ENCODE measurements at places on chromosomes 3 and 15.
A peak's percentile ranks its signal among the peaks of the same experiment; 100 is the strongest.

DNA sequence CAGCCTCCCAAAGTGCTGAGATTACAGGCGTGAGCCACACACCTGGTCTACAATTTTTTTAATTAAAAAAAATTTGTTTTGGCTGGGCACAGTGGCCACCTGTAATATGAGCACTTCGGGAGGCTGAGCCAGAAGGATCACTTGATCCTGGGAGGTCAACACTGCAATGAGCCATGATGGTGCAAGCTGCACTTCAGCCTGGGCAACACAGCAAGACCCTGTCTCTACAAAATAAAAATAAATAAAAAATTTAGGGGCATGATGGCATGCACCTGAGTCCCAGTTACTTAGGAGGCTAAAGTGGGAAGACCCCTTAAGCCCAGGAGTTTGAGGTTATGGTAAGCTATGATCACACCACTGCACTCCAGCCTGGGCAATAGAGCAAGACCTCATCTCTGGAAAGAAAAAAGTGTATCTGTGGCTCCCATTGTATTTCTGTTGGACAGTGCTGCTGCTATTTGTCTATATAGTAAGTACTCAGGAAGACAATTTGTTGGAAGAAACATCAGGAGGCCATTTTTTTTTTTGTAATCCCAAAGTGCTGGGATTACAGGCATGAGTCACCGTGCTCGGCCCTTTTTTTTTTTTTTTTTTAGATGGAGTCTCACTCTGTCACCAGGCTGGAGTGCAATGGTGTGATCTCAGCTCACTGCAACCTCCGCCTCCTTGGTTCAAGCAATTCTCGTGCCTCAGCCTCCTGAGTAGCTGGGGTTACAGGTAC lies 27.5 kb upstream of the SH3BP5 start:
- DNase-seq, result no peak

DNA sequence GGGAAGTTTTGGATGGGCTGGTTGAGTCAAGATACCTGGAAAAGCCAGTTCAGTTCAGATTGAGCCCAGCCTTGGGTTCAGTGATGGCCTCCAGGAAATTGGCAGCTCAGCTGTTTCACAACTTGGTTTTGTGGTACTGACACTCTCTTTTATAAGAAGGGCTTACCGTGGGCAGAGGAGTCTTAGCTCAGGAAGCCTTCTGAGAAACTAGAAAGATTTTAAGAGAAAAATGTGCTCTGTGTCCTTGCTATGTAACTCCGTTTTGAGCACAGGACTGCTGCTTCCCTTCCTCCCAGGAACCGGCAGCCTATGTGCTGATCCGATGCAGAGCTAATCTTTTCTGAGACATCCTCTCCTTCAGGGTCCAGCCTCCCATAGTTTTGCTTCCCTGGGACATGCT lies 46.6 kb upstream of the RASGRP1 start:
- no peak for DNase-seq

DNA sequence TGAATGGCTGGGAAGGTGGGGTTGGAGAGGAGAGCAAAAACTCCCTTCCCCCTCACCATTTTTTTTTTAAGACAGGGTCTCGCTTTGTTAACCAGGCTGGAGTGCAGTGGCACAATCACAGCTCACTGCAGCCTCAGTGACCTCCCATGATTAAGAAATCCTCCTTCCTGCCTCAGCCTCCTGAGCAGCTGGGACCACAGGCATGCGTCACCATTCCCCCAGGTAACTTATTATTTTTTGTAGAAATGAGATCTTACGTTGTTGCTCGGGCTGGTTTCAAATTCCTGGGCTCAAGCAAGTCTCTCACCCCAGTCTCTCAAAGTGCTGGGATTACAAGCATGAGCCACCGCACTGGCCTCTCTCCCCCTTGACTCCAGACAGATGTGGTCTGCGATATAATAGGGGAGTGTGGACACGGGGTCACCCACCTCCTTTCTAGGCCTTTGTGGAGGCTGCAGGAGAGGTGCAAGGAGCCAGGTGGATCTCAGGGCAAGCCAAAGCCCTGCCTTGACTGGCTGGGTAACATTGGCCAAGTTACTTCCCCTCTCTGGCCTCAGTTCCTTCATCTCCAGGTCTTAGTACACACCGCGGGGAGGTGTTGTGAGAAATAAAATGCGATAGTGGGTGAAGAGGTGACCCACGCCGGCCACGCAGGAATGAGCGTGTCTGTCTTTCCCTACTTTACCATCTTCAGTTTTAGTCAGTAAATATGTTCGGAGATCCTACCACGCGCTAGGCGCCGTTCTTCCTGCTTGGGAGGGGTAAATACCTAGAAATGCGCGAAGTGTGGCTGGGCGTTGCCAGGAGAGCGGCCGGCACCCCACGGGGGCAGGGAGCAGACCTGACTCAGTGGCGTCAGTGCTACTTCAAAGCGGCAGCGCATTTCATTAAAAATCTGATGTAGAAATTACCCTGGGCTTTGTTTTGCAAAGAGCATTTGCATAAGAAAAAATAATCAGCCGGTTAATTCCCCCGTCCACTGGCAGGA lies 20.2 kb upstream of the CORO2B start:
- peak; percentile 29 for DNase-seq

GRCh38 chr3:187340578-187340977 lies 27.6 kb upstream of the RTP4 start:
- DNase-seq, result no peak

GRCh38 chr15:77064539-77065308 lies 6.2 kb downstream of the TSPAN3 start:
- no peak for DNase-seq

DNA sequence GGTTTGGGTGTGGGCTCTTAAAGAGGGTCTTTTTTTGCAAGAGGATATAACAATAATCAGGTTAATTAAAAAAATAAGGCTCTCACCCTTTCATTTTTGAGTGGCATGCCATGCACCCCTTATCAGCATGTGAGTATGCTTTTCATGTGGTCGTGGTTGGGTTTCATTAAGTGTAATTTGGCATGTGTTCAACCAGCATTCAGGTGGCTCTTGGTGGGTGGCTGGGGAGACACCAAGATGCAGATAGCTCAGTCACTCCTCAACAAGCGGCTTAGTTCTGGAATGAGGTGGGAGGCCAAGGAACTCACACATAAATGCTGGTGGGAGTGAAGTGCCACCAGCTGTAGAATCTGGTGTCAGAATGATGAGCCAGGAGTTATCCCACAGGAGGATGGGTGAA lies 66.8 kb downstream of the FLNB start:
- no peak for DNase-seq

GRCh38 chr15:94070356-94071295 lies 160.7 kb upstream of the MCTP2 start:
- peak; percentile 12 for DNase-seq

GRCh38 chr3:52237657-52238172 lies 1.2 kb downstream of the TWF2 start:
- no peak for DNase-seq

DNA sequence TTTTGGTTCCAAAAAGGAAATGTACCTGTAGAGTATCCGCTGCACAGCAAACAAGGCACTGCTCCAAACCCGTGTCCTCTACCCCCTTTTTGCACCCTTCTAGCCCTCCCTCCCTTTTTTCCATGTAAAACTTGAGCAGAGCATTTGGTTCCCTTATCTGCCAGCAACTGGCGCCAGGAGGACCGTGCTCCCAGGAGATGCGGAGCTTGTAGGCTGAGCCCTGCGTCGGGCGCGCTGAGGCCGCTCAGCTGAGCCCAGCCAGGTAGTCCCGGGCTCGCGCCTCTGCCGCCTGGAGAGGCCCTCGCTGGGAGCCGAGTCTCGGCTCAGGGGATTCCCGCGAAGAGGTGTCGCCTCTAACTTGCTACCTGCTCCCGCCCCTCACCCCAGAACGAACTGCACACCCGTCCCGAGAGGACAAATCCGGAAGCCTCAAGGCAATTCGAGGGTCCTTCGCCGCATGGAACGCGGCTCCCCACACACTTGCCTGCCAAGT lies 575 bp downstream of the TRPM7 start:
- DNase-seq, result peak; percentile 58

GRCh38 chr15:78726870-78727551 lies 84.3 kb downstream of the ADAMTS7 start:
- no peak for DNase-seq

DNA sequence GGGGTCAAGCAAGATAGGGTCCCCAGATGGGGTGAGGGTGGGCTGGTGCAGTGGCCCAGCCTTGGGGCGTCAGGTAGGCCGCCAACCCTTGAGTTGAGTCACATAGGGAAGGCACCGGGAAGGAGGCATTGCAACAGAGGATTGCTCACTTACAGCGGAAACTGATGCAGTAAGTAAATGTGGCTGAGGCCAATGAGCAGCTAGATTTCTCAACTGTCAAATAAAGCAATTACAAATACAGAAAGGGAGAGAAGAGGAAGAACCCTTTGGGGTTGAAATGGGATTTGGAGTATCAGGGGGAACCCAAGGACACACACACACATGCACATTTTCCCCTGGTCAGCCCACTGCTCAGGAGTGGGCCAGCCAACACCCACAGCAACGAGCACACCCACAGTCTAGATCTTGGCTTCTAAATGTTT lies 44.0 kb downstream of the CHSY1 start:
- no peak for DNase-seq

DNA sequence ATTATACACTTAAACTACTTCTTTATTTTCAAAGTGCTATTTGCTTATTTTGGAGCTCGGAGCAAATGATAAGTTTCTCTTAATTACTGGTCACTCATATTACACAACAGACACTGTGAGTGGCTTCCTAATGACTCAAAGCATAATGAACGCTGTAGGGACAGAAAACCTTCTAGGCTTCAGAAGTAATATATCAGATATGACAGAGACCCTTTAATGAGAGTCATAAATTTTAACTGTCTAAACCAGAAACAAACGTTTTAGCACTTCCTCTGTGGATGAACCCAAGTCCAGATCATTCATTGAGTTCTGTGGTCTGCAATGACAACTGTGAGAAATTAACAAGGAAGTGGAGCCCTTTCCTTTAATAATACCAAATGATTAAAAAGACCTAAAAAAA lies 66.6 kb downstream of the ARPP21 start:
- DNase-seq, result no peak

DNA sequence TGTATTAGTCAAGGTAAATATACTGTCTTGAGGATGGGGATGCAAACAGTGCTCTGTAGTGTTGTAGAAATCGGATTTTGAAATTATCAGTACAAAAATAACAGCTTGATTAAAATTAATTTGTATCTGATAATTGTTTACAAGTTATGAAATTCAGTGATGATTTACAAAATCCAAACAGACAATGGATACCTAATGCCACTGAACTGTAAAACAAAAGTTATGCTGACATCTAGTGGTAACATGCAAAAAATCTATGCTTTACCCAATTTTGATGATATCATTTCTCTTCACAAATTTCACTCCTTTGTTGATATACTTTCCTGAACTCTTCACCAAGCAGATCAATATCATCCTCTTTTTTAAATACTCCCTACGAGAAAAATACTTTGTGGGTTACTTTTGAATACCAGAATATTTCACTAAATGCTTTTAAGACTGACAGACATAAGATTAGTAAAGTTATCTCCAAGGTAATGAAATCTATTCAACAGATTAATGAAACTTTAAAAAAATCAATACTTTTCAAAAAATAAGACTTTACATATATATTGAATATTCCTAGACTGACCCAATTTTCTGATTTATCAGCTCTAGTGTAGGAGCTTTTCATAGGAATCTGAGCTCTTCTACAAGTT lies 36.0 kb downstream of the MNS1 start:
- DNase-seq, result peak; percentile 10

DNA sequence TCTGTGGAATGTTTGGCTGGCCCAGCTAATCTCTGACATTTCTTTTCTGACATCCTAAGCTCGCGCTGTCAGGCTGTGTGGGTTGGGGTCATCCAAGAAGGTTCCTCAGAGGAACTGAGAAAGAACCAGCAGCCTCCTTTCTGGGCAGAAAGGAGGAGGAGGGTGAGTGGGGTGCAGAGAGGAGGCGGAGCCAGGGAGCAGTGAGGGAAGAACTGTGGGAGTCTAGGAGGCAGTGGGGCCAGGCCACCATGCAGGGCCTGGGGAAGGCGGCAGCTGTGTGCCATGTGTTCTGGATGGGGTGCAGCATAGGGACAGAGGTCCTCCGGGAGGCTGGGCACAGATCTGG lies 5.3 kb downstream of the SEMA7A start:
- DNase-seq, result no peak

- no peak for DNase-seq
Measured at GRCh38 chr3:193711166-193711485, 118.1 kb downstream of the OPA1 start.

GRCh38 chr3:158774965-158775364 lies 26.9 kb upstream of the MFSD1 start:
- peak; percentile 73 for DNase-seq

GRCh38 chr15:52943746-52944145 lies 153.6 kb upstream of the ONECUT1 start:
- DNase-seq, result no peak

GRCh38 chr3:72092778-72093177 lies 307.8 kb upstream of the PROK2 start:
- no peak for DNase-seq

DNA sequence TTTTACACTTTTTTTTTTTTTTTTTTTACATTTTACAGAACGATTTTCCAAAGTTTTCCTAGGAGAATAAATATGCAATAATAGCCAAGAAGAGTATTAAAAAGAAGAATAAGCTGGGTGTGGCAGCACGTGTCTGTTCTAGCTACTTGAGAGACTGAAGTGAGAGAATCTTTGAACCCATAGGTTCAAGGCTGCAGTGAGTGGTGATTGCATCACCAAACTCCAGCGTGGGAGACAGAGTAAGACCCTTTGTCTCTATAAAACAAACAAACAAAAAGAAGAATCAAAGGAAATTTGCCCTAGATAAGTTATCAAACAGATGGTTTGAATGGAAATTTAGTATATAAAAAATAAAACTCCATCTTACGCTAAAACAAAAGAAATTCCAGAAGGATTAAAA lies 13.3 kb downstream of the XRN1 start:
- DNase-seq, result no peak

DNA sequence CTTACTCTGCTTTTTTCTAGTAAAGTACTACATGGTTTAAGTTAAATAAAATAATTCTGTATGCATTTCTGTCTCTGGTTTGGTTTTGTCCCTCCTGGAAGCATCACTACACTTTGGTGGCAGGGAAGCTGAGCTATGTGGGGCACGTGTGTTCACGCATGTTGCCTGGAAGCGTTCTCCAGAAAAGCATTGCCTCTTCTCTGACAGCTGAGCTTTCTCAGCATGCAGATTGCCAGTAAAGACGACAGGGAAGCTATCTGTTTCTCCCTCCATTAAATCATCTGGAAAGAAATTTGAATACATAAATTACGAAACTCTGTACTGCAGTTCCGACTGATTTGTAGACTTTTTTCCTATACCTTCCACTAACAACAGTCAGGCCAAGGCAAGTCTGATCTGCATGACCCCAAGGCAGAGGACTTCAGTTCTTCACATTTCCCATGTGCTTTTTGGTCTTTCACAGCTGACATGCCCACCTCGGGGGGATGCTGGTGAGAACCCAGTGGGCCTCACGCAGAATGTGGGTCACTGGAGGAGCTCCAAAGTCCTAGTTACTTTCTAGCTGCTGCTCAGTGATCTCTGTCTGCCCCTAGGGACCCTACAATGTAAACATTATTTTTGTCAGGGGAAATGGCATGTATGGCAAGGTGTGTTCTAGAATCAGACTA lies 43.0 kb downstream of the PGPEP1L start:
- no peak for DNase-seq

DNA sequence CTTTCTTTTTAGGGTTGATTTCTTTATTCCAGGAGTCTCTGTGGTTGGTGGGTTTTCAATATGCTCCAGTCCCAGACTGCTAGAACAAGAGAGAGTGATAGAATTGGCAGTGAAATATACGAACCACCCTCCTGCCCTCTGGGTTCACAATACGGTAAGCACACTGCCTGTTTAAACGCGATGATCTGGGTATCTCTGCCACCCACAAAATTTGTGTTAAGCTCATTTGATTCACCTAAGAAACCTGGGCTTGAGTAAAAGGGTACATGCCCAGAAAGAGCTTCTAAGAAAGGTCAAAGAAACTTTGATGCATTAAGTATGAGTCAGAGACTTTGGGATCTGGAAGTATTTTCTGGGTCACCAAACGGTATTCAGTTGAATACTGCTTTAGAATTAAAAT lies 29.8 kb downstream of the OXNAD1 start:
- DNase-seq, result no peak

All from renal pelvis (tissue), 12 donors.